Right hindlimb (tissue), 1 donor: ENCODE measurements at places on chromosomes 2 and 18.

DNA sequence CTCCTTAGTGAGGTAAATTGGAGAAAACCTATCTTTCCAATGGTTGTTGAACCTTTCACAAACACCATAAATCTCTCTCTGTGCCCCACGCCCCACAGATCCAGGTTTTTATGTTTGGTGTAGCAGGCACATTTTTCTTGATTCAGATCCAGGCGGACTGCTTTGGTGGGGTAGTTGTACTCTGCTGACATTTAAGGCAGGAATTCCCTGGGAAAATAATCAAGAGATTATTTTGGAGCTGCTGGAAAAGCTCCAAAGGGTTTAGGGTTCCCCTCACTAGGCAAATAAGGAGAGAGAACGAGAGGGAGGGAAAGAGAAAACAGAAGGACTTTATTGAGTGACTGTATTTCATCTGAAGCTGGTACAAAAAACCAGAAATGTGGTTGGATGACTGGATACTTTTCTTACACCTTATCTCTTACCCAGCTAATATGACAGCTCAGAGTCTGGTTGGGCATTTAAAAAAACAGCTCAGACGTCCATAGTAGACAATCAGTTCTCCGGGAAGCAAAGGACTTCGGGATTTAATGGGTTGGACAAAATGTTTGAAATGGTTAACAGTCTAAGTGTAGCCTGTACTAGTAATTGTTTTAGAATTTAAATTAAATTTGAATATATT, 3.6 kb upstream of the AQP4 start:
- no peak for DNase-seq

DNA sequence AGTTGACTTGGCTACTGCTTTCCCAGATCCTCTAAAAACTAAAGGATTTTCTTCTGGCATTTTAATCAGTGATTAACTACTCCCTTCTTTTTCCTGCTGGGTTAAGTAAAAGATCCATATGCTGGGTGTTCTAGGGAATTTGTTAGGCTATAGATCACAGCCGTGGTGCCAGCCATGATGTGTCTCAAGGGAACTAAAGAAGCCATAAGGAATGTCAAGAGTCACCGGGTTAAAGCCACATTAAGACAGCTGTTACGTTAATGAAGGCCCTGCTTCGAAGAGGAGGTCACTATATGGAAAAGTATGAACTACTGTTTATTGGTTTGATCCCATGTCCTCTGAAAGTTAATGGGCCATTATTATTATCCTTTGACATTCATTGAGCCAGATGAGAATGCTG, 70.7 kb downstream of the PAX3 start:
- DNase-seq: no peak

DNA sequence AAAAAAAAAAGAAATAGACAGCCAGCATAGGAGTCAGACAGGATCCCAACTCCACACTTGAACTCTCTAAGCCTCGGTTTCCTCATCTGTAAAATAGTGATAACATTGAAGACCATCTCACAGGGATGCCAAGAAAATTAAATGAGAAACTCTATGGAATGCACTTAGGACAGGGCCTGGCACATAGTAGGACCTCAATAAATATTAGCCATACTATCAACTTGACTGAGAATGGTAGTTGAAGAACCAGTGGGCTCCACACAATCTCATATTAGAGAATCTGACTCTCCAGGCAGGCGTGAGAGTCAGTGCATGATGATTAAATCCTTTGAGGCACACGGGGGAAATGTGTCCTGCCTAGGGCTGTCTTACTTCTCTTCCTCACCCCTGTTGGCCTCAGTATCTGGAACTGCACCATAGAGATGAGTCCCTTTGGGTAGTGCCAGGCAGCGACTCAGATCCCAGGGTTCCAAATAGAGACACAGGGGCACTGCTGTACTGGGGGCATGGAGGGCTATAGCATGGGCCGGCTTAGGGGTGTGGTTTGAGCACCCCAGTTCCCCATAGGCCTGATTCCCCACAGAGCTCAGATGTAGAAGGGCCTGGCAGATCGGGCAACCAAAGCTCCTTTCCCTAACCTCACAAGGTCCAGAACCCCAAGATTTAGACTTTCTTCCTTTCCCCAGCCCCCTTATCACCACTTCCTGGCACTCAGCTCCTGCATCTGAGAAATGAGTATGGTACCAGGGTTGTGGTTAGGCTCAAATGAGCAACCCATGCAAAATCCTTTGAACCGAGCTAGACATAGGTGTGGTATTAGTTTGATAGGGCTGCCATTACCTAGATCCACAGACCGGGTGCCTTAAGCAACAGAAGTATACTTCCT, 51.3 kb upstream of the CAB39 start:
- DNase-seq: no peak

DNA sequence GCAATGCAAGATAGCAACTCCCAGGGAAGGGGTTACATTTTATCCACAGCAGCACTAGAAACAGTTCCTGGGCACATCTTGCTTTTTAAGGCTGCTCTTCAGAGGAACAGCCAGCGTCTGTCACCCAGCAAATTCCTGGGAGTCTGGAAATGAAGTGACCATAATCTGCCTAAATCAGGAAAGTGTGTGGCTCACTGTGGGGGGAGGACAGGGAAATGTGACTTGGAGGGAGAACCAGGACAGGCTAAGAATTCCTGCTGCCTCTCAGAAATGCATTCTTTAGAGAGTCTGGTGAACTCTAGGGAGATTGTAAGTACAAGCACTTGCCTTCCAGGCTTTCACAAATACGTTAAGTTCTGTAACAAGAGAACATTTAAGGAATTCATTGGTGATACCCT, 364.3 kb upstream of the SPHKAP start:
- no peak for DNase-seq

DNA sequence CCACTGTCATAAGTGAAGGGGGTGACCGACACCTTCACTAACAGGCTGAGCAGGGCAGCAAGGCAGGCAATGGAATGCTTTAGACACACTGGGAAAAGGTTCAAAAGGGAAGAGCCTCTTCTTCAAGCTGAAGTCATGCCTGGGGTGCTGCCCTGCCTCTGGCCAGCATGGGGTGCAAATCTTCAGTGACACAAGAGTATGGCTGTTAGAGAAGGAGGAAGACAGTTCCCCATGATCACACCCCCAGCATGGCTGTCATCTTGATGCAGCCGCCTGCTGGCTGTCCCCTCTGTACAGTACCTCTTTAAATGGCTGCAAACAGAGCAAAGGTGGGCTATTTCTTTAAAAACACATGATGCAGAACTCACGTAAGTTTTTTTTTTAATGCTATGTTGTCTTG, 71.9 kb downstream of the INPP4A start:
- no peak for DNase-seq

- DNase-seq: no peak
Measured at GRCh38 chr2:136281281-136282114, 163.5 kb upstream of the CXCR4 start.

DNA sequence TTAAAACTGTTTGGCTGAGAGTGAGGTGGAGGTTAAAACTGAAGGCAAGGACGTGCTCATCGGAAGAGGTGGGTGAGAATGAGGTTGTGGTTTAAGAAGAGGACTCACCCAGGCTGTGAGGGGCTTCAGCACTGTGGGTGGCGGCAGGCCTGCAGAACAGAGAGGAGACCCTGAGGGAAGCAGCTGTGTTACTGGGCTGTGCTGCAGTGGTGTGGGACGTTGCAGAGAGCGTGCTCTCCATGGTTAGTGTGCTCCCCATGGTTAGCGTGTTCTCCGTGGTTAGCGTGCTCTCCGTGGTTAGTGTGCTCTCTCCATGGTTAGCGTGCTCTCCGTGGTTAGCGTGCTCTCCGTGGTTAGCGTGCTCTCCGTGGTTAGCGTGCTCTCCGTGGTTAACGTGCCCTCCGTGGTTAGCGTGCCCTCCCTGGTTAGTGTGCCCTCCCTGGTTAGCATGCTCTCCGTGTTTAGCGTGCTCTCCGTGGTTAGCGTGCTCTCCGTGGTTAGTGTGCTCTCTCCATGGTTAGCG, 68.5 kb upstream of the NFATC1 start:
- DNase-seq: no peak

- DNase-seq: no peak
Measured at GRCh38 chr2:33606100-33606499, 7.0 kb upstream of the FAM98A start.

DNA sequence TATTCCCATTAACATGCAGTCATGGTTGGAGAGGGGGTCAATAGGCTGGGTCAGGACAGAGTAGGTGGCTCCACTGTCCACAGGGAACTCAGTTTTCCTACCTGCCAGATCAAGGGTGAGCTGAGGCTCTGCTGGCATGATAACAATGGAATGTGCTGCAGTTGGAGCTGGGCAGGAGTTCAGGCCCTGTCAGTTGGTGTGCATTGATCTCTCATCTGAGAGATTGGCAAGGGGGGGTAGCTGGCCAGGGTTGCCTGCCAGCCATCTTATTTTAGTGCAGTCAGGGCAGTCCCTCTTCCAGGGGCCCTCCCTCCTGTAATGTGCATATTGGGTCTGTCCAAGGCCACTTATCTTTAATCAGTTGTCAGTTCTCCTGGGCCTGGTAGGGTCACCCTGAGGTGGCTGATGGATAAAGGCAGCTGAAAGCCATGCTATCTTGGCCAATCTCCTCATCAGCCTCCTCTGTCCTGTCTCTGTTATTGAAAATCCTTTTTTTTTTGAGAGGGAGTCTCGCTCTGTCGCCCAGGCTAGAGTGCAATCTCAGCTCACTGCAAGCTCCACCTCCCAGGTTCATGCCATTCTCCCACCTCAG, 38.1 kb upstream of the CCBE1 start:
- no peak for DNase-seq

GRCh38 chr2:13601506-13601905, 884.8 kb downstream of the TRIB2 start:
- no peak for DNase-seq

- no peak for DNase-seq
Measured at GRCh38 chr2:177413703-177414102, 21.1 kb downstream of the AGPS start.

GRCh38 chr2:232516551-232516950, 3.6 kb upstream of the PRSS56 start:
- DNase-seq: no peak

DNA sequence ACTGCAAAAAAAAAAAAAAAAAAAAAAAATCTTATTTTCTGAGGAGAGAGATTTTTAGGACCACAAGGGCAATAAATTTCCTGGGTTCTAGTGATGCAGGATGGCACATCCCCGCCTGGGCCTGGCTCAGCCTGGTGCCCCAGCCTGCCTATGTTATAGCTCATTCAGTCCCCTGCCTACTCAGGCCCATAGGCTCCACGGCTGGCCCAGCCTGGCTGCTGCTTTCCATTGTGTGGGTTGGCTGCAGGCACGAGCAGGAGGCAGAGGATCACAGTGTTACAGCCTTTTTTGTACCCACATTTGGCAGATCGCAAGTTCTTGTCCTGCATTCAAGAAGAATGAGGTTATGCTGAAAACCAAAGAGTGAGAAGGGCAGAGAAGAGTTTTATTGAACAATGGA, 2.8 kb upstream of the SULT6B1 start:
- no peak for DNase-seq

GRCh38 chr2:226073496-226074160, 674.1 kb downstream of the NYAP2 start:
- DNase-seq: no peak
